Astrocyte (in vitro differentiated cells and primary cell): ENCODE measurements at places on chromosomes 6 and 20.

DNA sequence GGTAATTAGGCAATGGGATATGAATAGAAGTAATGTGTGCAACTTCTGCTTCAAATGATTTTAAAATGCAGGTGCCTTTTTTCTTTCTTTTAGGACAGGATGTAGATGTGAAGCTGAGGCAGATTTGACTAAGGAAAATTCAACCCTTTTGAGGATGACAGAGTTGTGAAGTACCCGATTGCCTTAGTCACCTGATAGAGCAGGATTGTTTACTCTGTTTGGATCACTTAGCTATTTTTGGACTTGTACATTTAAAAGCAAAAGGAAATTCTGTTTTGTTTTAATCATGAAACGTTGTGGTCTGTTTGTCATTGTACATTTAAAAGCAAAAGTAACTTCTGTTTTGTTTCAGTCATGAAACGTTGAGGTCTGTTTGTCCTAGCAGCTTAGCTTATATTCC is 143.4 kb downstream of the FAM83B start:
- no peak for DNase-seq
- no peak overlapping the region for H3K27ac ChIP-seq

DNA sequence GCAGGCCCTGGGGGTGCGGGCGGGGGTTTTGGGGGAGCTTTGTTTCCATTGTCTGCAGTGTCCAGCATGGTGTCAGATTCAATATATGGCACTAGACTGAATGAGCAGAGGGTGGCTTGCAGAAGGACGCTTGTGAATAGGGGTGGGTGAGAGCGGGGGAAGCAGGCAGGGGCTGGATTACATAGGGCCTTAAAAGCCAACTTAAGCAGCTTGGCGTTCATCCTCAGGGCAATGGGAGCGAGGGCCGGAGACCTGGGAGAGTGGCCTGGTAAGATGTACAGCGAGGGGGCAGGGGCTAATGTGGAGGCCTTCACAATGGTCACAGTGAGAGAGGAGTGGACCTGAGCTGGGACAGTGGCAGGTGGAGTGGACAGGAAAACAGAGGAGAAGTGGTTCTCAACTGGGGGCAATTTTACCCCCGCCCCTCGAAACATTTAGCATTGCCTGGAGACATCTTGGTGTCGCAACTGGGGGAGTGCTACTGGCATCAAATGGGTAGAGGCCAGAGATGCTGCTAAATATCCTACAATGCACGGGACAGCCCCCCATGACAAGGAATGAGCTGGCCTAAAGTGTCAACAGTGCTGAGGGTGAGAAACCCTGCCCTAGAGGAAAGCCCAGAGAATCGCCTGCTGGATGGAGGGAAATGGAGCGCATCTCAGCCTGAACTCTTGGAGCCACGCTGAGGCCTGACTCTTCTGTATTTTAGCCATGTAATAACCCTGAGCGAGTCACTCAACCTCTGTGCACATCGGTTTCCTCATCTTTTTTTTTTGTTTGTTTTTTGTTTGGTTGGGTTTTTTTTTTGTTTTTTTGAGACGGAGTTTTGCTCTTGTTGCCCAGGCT is 15.1 kb upstream of the BAK1 start:
- H3K36me3 ChIP-seq = no peaks in the 10 kb centered on the region
- DNase-seq = no peak
- no peaks in the 10 kb centered on the region for H3K27me3 ChIP-seq
- peaks cover 17% of the 10 kb centered on the region for H3K4me1 ChIP-seq
- H3K4me3 ChIP-seq = no peak overlapping the region

DNA sequence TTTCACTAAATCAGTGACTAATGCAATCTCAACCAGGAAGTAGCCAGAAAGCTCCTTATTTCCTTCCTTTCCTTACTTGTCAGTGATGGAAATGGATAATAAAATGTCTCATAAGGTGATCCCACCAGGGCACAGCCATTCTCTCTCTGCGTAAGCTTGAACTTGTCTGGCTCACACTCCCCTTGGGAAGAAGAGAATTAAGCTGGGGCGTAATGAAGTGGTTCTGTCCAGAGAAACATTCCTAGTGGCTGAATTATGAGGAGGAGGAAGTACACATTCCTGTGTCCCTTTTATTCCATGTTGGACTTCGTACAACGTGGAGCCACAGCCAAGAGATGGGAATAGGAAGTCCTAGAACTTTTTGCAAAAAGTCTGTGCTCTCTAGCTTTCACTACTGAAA is 93.7 kb downstream of the MTHFD1L start:
- peaks cover 42% of the 10 kb centered on the region for H3K36me3 ChIP-seq
- H3K4me3 ChIP-seq = no peak overlapping the region
- no peak overlapping the region for H3K27ac ChIP-seq
- no peaks in the 10 kb centered on the region for H3K27me3 ChIP-seq
- H3K4me1 ChIP-seq = no peaks in the 10 kb centered on the region

DNA sequence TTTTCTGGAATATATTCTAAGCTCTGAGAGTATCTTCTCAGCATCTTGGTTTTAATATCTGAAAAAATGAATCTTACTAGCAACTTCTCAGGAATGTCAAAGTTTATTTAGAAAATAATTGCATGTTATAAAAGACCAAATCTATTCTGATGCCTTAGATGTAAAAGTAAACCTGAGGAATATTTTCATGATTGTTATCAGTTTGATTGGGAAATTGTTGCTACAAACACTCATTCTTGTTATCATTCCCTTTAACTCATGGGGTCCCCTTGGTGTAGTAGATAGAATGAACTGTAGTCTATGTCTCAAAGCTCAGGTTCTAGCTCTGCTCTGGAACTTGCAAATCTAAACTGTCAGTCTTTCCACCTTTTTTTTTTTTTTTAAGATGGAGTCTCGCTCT is 50.0 kb downstream of the SNRNP48 start:
- no peak for DNase-seq
- H3K36me3 ChIP-seq = no peaks in the 10 kb centered on the region
- no peaks in the 10 kb centered on the region for H3K27me3 ChIP-seq

DNA sequence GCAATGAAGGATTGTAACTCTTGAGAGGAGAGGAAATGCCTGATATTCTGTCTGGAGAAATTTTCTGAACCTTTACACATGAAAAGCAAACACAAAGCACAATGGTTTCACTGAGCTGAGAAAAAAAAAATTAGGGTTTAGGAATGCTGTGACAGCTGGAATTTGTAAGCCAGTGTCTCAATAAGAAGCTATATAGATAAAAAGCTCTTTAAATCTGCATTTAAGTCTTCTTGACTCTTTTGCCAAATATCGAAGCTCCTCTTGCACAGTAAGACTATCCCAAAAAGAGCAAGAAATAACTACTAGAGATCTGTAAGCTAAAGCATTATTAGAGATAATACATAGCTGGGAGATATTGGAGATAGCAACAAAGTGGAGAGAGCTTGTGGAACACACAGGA is 1334.0 kb upstream of the CITED2 start:
- H3K4me3 ChIP-seq = no peak overlapping the region
- no peaks in the 10 kb centered on the region for H3K4me1 ChIP-seq
- H3K36me3 ChIP-seq = no peaks in the 10 kb centered on the region
- no peak for DNase-seq

- H3K27ac ChIP-seq = no peak overlapping the region
- H3K4me3 ChIP-seq = no peak overlapping the region
- no peaks in the 10 kb centered on the region for H3K36me3 ChIP-seq
- H3K4me1 ChIP-seq = peaks cover 2% of the 10 kb centered on the region
- H3K27me3 ChIP-seq = no peaks in the 10 kb centered on the region
Observed at GRCh38 chr20:44181611-44182010, 5.4 kb downstream of the JPH2 start.

DNA sequence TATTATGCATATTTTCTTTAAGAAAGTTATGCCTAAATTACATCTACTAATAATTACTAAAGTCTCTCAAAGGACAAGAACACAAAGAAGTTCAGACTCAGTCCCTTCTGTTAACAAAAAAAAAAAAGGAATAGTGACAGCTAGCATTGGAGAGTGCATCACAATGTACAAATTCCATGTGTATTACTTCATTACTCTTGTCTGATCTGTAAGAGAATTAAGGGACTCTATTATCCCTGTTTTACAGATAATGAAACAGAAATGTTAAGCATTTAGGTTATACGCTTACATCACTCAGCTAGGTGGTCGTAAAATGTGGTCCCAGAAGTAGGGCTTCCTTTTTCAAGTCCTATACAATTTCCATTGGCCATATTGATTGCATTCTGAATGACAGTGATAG is 17.2 kb upstream of the VNN1 start:
- DNase-seq = peak; percentile 10
- no peaks in the 10 kb centered on the region for H3K27me3 ChIP-seq
- no peaks in the 10 kb centered on the region for H3K4me1 ChIP-seq

- no peak overlapping the region for H3K4me3 ChIP-seq
- H3K27ac ChIP-seq = no peak overlapping the region
- DNase-seq = peak; percentile 69
- H3K4me1 ChIP-seq = peaks cover 31% of the 10 kb centered on the region
- peaks cover 10% of the 10 kb centered on the region for H3K36me3 ChIP-seq
Observed at GRCh38 chr20:37516811-37517750, 4.0 kb upstream of the NNAT start.

DNA sequence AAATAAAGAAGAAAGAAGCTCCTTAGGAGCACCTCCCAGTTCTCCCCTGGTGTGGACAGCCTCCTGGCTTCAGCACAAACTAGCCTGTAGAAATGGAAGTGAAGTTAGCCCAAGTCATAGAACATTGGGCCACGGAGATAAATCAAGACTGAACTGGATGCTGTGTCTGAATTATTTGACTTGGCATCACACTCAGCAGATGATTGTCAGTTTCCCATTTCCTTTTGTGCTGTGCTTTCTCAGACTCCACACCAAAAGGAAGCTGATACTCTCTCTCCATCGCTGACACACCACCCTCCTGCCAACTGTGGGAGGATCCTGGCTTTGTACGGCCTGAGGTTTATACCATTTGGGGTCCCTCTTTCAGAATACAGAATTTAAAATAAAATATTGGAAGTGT is 209.8 kb downstream of the TFAP2A start:
- no peak overlapping the region for H3K4me3 ChIP-seq
- no peak overlapping the region for H3K27ac ChIP-seq
- H3K36me3 ChIP-seq = no peaks in the 10 kb centered on the region
- no peak for DNase-seq
- no peaks in the 10 kb centered on the region for H3K27me3 ChIP-seq
- no peaks in the 10 kb centered on the region for H3K4me1 ChIP-seq
